ELF-1 (cell line): ENCODE measurements at places on chromosomes 4 and X.

GRCh38 chr4:35695421-35695820 lies 548.9 kb downstream of the ARAP2 start:
- DNase-seq: no peak

DNA sequence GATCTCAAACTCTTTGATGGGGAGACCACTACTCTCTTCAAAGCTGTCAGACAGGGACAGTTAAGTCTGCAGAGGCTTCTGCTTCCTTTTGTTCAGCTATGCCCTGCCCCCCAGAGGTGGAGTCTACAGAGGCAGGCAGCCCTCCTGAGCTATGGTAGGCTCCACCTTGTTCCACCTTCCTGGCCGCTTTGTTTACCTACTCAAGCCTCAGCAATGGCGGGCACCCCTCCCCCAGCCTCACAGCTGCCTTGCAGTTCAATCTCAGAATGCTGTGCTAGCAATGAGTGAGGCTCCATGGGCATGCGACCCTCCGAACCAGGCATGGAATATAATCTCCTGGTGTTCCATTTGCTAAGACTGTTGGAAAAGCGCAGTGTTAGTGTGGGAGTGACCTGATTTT lies 42.1 kb upstream of the UGT2B10 start:
- DNase-seq: peak; percentile 1

DNA sequence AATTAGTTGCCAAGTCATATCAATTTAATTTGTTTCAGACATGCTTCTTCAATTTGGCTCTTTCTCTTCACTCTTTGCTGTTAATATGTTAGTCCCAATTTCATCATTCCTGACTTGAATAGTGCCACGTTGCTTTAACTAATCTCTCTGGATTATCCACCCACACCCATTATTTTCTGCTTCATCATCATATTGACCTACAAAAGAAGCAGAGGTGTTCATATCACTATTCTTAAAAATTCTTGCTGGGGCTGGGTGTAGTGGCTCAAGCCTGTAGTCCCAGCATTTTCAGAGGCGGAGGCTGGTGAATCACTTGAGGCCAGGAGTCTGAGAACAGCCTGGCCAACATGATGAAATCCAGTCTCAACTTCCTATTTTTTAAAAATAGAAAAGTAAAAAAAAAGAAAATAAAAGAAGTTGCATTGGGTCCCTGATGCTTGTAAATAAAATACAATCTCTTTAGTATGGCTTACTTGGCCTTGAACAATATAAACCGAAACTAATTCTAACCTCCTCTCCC lies 65.7 kb upstream of the KCNIP4 start:
- no peak for DNase-seq

- no peak for DNase-seq
These were observed 60.6 kb upstream of the SPANXN2 start for GRCh38 chrX:143781103-143781502.

- no peak for DNase-seq
These were observed 71.5 kb upstream of the VEGFC start for GRCh38 chr4:176864238-176864637.

DNA sequence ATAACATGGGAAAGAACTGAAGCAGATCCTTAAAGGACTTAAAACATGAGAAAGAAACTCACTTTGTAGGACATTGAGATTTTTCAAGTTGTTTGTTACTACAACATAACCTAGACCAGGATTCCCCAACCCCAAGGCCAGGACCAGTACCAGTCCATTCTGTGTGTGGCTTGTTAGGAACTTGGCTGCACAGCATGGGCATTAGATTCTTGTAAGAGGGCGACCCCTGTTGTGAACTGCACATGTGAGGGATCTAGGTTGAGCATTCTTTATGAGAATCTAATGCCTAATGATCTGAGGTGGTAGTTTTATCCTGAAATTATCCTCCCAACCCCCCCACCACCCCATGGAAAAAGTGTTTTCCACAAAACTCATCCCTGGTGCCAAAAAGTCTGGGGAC lies 566.1 kb downstream of the KCTD8 start:
- DNase-seq: no peak

- no peak for DNase-seq
These were observed 20.3 kb downstream of the PLRG1 start for GRCh38 chr4:154529728-154530519.

DNA sequence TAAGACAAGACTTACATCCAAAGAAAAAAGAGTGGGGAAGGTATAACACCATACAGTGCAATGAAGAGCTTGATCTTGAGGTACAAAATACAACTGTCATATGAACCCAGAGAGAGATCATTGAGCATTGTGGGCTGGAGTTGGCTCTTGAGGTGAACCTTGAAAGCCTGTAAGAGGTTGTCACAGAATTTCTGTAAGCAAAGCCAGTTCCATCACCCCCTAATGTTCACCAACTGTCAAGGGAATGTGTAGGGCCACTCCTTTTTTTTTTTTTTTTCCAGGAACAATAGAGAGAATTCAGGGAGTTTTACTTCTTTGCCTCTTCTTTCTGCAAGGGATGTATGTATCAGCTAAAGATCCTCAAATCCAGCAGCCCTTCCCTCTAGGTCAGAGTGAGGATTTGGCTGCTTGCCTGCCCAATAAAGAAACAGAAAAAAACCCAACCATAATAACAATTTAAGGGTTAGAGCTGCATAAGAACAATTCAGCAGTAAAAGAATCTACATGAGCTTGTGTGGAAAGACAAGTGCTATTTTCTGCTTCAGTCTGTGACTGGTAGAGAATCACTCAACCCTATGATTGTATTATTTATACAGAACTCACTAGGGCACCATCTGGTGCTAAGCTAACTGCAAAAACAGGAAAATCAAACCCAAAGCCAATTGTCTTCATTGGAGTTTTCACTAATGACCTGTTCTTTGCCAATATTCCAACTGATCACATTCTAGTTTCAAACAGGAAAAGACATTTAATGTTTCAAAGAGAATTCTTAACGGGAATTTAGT lies 217.5 kb upstream of the TEX13C start:
- DNase-seq: no peak

DNA sequence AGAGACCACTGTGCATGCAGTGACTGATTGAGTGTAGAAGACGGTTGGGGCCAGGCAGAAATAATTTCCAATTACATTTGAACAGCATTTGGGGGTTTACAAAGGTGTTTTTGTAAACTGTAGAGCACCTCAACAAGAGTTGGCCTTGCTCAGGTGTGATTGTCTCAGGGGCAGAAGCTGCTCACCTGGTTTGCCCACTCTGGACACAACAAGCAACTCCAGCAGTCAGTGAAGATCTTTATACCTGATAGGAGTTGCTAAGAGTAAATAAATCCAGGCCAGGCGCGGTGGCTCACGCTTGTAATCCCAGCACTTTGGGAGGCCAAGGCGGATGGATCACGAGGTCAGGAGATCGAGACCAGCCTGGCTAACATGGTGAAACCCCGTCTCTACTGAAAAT lies 221.3 kb downstream of the RAB28 start:
- peak; percentile 59 for DNase-seq

GRCh38 chr4:109978704-109979454 lies 66.2 kb downstream of the EGF start:
- no peak for DNase-seq

DNA sequence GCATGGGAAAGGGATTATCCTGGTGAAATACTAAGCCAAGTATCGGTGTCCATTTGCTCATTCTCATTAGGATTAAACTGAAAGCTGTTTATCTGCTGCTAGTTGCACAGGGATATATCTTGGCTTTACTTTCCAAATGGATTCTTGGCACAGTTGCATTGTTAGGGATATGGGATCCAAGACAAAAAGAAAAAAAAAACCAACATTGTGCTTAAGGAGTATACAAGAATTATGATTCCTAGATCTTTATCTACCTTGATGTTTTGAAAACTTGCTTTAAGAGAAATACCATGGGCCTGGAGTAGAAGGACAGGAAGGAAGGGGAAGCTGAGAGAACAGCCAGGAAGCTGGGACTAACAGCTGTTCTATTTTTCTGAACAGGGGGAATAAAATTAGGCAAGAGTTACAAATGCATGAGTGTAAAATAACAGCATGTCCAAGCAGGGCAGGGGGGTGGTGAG lies 107.6 kb downstream of the ATXN3L start:
- DNase-seq: no peak

DNA sequence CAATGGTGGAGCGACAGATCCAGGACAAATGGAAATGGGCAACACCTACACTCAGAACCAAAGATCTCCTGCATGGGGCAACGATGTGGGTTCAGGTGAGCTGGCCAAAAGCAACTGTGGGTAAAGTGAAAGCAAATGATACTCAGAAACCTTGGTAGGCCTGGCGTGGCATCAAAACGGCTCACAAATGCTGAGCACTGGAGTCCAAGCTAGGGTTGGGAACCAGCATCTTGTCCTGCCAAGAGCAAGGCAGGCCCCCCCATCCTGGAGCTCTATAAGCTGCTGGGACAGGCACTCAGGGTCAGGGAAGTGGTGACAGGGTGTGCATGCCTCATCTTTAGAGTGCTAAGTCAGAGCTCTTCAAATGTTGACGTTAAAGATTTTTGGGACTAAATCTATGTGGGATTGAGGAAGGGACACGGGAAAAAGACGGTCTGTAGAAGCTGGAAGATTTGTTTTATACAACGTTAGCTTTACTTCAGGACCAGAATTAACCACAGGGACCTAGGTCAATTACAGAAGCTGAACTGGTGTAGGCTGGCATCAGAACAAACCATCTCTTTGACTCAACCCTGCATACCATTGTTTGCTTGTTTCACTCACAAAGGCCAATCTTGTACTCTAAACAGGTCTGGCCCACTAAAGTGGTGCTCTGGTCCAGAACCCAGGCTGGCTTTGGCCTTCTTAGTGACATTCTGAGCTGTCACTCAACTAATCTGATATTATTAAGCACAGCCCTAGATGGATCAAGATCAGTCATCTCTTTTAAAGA lies 10.7 kb downstream of the ATP8A1 start:
- DNase-seq: no peak

DNA sequence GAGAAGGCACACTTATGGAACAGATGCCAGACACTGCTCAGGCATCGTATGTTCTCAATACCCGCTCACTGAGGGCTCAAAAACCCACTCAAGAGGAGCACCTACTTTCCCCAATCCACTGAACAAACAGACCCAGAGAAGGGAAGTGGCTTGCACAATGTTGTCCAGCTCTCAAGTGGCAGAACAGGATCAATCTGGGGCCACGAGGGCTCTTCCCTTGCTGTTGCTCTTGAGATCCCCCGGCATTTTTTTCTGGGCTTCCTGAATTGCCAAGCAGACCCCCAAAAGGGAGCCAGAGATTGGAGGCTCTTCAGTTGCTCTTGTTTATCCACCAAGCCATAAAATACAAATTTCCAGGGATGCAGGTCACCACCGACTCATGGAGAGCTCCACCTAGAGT lies 35.7 kb downstream of the IDS start:
- DNase-seq: no peak

DNA sequence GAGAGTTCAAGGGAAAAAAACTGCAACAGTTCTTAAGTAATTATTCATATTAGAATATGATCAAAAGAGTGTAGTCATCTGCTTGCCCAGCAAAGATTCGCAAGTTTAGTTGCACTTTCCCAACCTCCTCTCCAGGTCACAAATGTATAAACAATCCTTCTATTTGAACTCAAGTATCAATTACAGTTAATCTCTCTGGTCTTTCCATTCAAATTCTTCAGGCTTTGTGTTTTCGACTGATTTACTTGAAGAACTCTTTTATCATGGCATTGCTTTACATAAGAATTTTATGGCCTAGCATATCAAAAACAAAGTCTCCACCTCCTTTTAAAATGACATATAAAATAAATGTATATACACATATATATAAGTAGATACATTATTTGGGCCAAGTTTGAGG lies 1009.6 kb upstream of the DIAPH2 start:
- DNase-seq: no peak

DNA sequence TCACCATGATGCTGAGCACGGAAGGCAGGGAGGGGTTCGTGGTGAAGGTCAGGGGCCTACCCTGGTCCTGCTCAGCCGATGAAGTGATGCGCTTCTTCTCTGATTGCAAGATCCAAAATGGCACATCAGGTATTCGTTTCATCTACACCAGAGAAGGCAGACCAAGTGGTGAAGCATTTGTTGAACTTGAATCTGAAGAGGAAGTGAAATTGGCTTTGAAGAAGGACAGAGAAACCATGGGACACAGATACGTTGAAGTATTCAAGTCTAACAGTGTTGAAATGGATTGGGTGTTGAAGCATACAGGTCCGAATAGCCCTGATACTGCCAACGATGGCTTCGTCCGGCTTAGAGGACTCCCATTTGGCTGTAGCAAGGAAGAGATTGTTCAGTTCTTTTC lies 4.0 kb downstream of the HNRNPH2 start:
- no peak for DNase-seq

DNA sequence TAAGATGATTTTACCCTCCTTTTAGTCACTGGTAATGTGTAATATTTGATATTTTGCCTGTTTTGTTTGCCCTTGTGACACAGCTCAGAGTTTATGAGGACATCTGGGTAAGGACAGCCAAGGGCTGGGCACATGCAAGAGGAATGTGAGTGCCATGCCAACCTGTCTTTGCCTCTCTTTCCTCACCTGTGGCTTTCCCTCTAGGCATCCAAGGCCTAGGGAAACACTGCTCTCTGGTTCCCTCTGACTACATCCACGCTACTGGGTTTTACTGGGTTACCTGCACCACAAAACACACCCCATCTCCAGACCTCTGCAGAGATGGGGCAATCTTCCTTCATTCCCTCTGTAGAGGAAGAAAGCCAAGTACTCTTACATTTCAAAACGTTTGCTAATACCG lies 7.7 kb downstream of the HPGDS start:
- no peak for DNase-seq

- no peak for DNase-seq
These were observed 74.6 kb downstream of the LEF1 start for GRCh38 chr4:108094131-108094530.

DNA sequence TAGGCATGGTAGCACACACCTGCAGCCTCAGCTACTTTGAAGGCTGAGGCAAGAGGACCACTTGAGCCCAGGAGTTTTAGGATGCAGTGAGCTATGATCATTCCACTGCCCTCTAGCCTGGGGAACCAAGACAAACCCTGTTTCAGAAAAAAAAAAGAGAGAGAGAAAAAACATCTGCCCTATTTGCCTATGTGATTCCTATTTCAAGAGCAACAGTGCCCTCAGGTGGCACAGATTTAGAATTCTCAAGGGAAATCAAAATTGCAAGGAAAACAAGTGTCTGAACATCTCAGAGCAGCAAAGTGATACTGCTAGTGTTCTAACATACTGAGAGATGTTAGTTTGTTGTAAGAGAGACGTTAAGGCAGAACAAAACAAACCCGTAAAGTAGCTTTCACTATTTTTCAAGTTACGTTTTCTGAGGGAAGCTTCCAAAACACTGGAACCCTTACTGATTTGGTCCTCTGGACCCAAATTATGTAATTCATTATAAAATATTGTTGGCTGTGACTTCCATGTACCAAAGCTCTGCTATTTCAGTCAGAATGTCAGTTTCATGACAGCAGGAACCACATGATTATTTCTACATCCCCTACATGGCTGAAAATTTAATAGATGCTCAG lies 7.9 kb downstream of the BDH2 start:
- DNase-seq: peak; percentile 37
